ENCODE measurements at places on chromosomes 12 and 14.

DNA sequence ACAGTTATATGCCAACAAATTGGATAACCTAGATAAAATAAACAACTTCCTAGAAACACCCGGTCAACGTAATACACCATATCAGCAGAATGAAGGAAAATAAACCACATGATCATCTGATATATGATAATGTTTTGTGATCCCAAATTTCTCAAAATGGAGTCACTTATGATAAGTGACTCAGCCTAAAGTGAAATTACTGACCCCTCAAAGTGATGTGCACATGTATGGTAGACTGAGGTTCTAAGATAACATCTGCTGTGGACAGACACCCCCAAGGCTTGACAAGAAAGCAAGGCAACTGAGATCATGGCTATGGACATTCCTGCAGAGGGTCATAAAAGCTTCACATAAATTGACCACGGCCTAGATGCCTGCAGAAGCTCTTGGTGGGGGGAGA is 105.1 kb upstream of the DCN start:
- no peak for DNase-seq
- H3K4me3 ChIP-seq: no peak overlapping the region
- peaks cover 6% of the 10 kb centered on the region for H3K4me1 ChIP-seq

DNA sequence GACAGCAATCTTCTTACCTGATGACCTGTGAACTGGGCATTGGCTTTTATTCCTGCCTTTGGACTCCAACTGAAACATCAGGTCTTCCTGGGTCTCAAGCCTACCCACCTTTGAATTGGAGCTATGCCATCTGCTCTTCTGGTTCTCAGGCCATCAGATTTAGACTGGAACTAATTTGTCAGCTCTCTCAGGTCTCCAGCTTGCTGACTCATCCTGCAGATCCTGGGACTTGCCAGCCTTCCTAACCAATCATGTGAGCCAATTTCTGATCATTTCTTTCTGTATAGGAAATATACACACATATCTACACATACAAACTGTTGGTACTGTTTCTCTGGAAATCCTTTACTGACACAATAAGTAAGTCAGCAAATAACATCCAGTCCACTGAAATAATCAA is 65.3 kb upstream of the TSPAN8 start:
- no peak overlapping the region for H3K27ac ChIP-seq
- H3K36me3 ChIP-seq: no peaks in the 10 kb centered on the region
- no peak overlapping the region for H3K4me3 ChIP-seq
- H3K27me3 ChIP-seq: no peaks in the 10 kb centered on the region

- no peaks in the 10 kb centered on the region for H3K4me1 ChIP-seq
- H3K4me3 ChIP-seq: no peak overlapping the region
Observed at GRCh38 chr12:63084501-63084900, 66.5 kb downstream of the AVPR1A start.

DNA sequence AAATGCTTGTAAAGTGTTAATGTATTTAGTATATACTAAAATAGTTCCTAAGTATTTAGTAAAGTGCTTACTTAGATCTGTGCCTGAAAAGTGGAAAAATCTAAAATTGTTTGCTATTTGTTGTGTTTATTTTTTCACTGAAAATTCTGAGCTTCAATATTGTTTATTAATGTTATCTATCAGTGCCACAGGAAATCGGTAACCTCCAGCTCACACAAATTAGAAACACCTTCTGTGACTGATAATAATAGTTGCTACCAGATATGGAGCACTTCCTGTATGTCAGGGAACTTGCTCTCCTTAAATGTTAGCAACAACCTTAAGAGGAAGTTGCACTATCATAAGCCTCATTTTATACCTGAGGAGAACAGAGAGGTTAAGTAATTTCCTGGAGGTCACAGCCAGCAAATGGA is 723 bp upstream of the LRP10 start:
- peak overlapping the region; percentile 99 for H3K27ac ChIP-seq
- H3K36me3 ChIP-seq: peaks cover 27% of the 10 kb centered on the region
- H3K27me3 ChIP-seq: no peaks in the 10 kb centered on the region
- H3K4me3 ChIP-seq: peak overlapping the region; percentile 77
- DNase-seq: no peak
- peaks cover 43% of the 10 kb centered on the region for H3K4me1 ChIP-seq

DNA sequence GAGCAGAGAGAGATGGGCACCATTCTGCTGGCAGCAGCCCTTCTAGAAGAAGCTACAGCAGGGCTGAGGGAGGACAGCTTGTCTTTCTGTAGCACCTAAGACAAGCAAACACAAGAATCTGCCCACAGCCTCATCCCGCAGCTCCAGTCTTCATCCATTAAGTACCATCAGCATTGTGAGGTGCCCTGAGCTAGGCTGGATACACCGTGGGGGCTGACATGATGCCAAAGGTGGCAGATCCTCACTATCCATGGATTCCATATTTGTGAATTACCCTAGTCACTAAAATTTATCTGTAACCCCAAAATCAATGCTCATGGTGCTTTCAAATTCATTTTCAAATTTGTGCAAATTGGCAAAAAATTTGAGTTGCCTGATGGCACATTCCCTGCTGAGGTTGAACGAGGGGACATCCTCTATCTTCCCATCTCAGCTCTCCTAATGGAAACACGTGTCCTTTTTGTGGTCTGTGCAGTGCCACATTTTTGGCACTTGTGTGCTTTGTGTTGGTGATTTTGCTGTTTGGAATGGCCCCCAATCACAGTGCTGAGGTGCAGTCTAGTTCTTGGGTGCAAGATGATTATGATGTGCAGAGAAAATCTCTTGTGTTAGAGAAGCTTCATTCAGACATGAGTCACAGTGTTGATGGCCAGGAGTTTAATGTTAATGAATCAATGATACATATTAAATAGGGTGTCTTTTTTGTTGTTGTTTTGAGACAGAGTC is 7.0 kb downstream of the PITPNM2 start:
- H3K4me1 ChIP-seq: no peaks in the 10 kb centered on the region
- peaks cover 7% of the 10 kb centered on the region for H3K36me3 ChIP-seq

- DNase-seq: no peak
- H3K4me3 ChIP-seq: no peak overlapping the region
- H3K27ac ChIP-seq: no peak overlapping the region
- no peaks in the 10 kb centered on the region for H3K36me3 ChIP-seq
- no peaks in the 10 kb centered on the region for H3K4me1 ChIP-seq
- no peaks in the 10 kb centered on the region for H3K27me3 ChIP-seq
Observed at GRCh38 chr14:68337279-68337678, 455.6 kb downstream of the ZFP36L1 start.
